ENCODE measurements at places on chromosomes 7 and 10.

- no peak for DNase-seq
Measured at GRCh38 chr10:69502589-69502988, 51.3 kb downstream of the TSPAN15 start.

- DNase-seq, result no peak
Measured at GRCh38 chr7:32378988-32379387, 111.2 kb downstream of the LSM5 start.

- no peak for DNase-seq
Measured at GRCh38 chr10:32349968-32350738, 3.2 kb upstream of the EPC1 start.

- DNase-seq, result no peak
Measured at GRCh38 chr7:3120513-3120912, 76.8 kb upstream of the CARD11 start.

DNA sequence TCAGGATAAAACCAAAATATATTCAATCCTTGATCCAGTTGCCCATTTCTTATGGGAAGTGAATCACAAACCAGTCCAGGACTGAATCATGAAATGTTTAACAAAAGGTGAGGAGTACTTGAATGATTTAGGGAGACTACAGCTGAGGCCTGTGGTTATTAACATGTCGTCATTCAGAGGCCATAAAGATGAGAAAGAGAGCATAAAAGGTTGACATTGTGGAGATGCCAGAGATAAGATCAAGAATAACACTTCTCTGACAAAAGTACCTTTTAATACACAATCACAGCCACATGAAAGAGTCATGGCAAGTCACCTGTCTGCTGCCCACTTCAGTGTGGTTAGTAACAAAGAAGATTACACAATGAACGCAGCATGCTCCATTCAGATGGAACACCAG is 1195.7 kb upstream of the SORCS1 start:
- no peak for DNase-seq

- DNase-seq, result no peak
Measured at GRCh38 chr7:115019882-115020605, 98.2 kb downstream of the MDFIC start.

DNA sequence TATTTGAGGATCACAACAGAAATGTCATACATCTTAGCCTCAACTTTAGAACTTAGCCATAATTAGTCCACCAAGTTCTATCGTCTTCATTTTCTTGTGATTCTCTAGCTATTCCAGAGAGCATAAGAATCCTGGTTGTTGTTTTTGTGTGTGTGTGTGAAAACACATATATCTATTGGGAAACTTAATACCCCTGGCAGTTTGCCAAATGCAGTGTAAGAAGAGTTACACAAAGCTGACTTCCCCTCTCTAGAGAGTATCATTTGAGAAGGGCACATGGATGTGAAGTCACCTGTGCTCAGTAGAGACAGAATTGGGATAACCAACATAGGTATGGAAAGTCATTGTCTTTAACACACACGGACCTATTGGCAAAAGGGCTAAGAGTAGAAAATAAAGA is 19.3 kb downstream of the FOXI2 start:
- no peak for DNase-seq
